ENCODE measurements at places on chromosomes 7 and 10.

DNA sequence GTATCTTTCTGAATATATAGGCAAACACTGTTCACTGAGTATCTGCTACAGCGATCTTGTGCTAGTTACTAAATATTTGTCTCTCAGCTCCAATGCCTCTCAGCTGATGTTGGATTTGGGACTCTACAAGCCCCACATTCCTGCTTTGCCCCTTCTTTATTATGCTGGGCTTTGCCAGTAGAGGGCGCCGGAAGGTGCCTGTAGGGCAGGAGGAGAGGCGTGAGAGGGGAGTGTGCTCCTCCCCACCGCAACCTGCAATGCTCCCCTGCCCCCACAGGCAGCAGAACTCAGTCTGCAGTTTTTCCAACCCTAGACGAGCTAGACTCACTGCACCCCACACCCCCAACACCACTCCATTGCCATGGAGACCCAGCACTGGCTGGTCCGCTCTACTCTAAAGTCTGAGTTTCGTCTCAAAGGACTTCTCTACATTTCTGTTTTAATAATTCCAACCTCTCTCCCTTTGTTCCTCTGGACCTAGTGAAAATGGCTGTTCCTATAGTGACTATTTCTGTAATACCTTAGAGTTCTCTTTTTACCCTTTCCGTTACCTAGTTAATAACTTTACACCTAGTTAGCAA is 337.6 kb downstream of the CCSER2 start:
- peak; percentile 3 for DNase-seq

- DNase-seq = no peak
These were observed 4.8 kb downstream of the KLF6 start for GRCh38 chr10:3780021-3780770.

- no peak for DNase-seq
These were observed 45.5 kb upstream of the PRKAR2B start for GRCh38 chr7:106999023-106999422.

- no peak for DNase-seq
These were observed 20.7 kb downstream of the NEURL1 start for GRCh38 chr10:103514244-103514643.

- DNase-seq = no peak
These were observed 181.1 kb downstream of the PLCE1 start for GRCh38 chr10:94174838-94175237.

GRCh38 chr10:24331457-24331856 is 122.5 kb downstream of the KIAA1217 start:
- DNase-seq = no peak

- no peak for DNase-seq
These were observed 82.4 kb upstream of the CHST15 start for GRCh38 chr10:124175701-124176348.

DNA sequence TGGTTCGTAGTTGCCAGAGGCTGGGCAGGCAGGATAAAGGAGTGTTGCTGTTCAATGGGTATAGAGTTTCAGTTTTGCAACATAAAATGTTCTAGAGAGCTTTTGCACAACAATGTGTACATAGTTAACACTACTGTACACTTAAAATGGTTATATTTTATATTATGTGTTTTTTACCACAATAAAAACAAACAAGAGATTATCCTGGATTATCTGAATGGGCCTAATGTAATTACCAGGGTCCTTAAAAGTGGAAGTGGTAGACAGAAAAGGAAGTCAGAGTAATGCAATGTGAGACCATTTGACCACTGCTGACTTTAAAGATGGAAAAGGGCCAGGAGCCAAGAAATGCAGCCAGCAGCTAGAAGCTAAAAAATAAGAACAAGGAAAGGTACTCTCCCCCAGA is 159.7 kb downstream of the SGMS1 start:
- no peak for DNase-seq
